SW480 (cell line): ENCODE measurements at places on chromosomes 11 and 22.

DNA sequence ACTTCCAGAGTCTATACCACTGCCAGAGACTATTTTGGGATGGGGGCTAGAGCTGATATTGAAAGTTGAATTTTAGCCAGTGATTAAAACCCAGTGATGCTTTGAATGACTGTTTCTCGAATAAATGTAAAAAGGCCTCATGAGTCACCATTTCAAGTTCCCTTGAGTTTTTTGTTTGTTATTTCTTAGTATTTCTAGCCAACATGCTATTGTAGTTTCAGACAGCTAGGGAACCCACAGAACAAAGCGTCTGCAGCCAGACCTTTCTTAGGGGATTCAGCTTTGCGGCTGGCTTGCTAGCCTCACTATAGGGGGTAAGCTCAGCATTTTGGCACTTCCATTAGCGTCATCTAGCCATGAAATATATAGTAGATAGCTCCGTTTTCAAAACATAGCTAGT lies 66.5 kb downstream of the DBX1 start:
- DNase-seq: no peak

- no peak for DNase-seq
Measured at GRCh38 chr11:2522631-2523255, 77.9 kb downstream of the KCNQ1 start.

DNA sequence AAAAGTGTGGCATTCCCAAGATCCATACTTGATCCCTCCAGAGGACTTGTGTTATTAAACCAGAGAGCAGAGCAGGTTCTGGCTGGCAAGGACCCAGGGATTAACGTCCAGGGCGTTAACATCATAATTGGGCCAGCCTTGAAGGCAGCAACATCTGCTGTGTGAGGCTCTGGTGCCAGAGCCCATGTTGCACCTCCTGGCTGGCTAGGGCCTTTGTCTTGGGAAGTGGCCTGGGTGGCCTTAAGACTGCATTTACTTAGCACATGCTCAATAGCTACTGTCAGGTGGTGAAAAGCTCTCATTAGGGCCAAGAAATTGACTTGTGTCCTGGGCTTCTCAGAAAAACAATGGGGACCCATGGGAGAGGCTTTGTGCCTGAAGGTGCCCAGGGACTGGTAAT lies 66.6 kb downstream of the CACNG2 start:
- no peak for DNase-seq

GRCh38 chr11:105208019-105208418 lies 68.5 kb upstream of the CARD18 start:
- no peak for DNase-seq

DNA sequence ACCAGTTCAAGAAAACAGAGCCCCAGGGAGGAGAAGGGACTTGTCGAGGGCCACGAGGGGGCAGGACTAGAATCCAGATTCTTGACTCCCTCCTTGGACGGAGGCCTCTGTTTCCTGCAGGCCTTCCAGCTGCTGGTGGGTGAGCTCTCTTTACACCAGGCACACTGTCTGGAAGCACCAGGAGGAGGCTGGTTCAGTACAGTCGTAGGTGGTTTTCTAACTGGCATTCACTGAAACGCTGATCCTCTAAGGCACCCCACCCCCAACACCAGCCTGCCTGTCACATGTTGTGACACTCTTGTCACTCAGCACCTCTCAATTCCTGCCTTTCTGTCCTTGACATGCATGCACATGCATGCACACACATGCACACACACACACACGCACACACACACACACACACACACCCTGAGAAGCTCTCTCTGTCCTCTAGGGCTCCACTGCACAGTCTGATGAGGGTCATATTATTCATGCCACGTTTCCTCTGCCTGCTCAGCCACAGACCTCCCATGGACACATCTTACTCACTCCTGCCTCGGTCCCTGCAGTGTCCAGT lies 751 bp downstream of the MS4A10 start:
- DNase-seq: no peak

DNA sequence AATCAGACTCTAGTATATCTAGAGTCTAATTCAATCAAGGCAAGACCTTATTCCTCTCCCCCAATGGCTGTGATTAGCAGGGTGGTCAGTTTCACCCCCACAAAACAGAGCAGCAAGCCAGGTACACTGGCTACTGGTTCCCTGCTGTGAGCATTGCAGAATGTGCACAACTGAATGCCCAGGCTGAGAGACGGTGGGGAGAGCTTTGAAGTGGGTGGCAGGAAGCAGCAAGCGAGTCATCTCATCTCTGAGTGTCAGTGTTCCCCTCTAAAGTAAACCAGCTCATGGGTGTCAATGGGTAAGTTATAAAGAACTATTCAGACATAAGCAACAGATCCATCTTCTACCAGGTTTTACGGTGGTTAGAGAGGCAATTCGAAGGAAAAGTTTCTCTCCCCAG lies 37.6 kb downstream of the GAB4 start:
- peak; percentile 16 for DNase-seq
